Stimulated activated CD4-positive, alpha-beta T cell treated with anti-CD3 and anti-CD28 coated beads, TNF-alpha, amount 100 ng/mL, for 1 hour (primary cell): ENCODE measurements at places on chromosomes 6 and 20.

DNA sequence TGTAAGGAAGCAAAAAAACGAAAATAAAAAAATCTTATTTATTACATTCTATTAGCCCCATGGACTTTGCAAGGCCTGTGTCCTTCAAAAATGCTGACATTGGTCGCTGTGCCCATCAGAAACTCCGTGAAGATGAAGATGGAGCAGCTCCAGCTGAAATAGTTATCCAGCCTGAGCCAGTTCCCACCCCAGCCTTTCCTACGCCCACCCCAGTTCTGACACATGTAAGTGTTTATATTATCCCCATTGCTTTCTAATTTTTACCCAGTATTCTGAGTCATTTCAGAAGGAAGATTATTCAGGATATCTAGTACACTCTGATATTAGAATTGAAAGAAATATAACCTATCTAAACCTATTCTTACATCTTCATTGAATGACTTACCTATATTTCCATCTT lies 217.7 kb downstream of the ARHGAP18 start:
- no peak for DNase-seq

DNA sequence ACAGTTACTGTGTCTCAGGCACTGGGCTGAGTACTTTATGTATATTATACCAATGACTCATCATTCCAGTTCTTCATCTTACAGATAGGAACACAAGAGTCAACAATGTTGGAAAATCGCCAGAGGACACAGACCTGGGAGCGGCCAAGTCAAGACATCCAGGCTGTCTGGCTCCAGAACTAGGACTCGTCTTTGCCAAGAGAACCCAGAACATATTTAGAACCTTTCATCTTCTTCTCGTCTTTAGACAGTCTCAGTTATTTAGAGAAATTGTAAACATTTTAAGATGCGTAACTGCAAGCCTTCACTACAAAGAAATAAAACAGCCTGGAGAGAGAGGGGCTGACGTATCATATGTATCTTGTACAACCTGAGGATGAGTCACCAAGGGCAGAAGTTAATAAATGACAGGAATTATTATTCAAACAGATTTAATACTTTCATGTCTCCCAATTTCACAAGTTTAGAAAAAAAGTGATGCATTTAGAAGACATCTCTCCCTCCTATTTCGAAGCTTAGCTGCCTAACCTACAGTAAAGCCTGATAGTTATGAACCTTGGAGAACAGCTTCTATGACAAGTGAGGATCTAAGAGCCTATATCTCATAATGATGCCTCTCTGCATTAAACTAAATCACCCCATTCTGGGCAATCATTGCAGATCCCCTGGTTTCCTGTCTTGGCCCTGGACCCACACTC lies 43.4 kb downstream of the SLC22A3 start:
- DNase-seq, result no peak

- no peak for DNase-seq
Measured at GRCh38 chr6:136160250-136160649, 89.9 kb downstream of the MTFR2 start.

- no peak for DNase-seq
Measured at GRCh38 chr6:80142586-80142985, 36.1 kb downstream of the BCKDHB start.

GRCh38 chr20:44526129-44526528 lies 4.3 kb upstream of the SERINC3 start:
- no peak for DNase-seq

- DNase-seq, result no peak
Measured at GRCh38 chr20:48605364-48606171, 222.2 kb downstream of the PREX1 start.

DNA sequence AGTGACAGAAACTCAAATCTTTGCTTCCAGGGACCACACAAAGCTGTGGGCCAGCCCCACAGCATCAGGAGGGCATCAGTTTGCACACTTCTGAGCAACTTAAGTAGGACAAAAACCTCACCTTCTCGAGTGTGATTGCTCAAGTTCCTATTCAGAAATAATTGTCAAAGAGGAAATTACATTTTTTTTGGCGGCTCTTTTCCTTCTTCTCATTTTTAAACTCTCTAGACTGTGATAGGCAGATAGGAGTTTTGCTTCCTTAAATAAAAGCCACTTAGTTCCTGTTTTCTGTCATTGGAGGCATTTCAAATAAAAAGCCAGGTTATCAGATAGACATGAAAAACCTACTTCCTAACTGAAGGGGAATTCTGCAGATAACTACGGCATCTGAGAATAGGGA lies 11.2 kb upstream of the TAGAP start:
- no peak for DNase-seq

GRCh38 chr6:125868678-125869395 lies 78.1 kb downstream of the NCOA7 start:
- no peak for DNase-seq

DNA sequence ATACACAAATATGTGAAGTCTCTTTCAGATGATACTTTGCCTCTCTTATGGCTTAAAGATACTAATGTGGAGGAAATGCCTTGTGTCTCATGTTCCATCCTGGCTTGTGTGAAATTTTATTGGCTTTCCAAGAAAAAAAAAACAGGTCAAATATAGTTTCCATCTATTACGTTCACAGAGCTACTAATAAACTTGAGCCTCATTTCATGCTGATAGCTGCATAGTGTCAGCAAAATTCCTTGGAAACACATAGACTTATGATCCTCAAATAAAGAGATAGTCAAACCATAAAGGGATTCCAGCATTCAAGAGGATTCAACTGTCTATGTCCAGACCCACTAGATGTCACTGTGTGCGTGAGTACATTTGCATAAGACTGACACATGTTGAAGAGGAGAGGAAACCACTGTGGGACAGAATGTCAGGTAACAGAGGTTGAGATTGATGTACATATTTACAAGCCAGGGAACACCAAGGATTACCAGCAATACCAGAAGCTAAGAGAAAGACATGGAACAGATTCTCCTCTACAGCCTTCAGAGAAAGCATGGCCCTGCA lies 266.6 kb downstream of the COL12A1 start:
- DNase-seq, result no peak

DNA sequence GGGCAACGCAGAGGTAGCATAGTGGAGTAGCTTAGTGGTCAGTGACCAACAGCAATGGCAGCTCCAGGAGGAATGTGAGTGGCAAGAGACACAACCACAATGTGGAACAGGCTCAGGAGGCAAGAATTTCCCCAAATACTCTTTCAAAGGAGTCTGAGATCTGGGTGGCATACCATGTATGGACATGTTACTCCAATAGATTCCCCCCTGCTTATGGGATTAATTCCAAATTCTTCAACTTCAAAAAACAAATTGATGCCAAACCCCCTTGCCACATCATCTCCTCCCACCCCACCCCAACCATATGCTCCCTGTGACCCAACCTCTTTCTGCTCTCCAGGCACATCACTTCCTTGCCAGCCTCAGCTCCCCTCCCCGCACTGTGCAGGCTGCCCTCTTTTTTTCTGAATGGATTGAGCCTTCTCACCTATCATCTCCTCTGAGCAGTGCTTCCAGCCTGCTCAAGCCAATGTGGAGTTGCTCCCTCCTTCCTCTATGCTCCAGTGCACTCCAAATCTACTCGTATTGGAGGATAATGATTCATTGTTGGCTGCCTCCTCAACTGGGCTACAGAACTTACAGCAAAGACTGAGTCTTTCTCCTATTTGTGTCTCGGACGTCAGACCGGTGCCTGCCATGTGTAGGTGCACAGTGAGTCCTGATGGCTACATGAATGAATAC lies 93.0 kb upstream of the CEP85L start:
- DNase-seq, result no peak

DNA sequence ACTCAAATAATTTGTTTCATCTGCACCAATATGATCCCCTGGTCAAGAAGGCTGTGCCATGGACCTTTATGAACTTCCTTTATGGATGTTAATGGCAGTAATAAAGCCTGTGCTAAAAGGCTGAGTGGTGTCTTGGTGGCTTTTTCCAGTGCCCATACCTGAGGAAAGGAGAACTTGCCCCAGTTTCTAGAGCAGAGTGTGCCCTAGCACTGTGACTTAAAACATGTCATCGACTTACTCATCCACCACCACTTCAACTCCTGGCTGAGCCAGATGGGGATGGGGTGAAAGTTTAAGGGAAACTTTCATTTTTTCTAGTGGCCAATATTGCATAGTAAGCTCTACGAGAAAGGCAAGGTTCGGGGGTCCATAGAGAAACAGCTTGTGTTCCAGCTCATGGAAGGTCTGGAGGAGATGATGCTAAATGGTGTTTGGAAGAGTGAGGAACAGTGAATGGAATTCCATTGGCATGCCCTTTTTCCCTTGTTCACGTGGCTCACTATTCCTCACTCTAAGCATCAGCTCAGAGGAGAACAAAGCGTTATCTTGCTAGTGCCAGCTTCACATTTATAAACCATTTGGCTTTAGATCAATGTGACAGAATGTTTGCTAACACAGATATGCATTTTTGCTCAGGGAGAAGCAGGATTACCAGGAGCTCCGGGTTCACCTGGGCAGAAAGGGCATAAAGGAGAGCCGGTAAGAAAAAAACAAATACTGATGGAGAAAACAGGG lies 71.2 kb downstream of the COL19A1 start:
- no peak for DNase-seq

GRCh38 chr6:161244725-161245124 lies 29.1 kb downstream of the AGPAT4 start:
- no peak for DNase-seq

DNA sequence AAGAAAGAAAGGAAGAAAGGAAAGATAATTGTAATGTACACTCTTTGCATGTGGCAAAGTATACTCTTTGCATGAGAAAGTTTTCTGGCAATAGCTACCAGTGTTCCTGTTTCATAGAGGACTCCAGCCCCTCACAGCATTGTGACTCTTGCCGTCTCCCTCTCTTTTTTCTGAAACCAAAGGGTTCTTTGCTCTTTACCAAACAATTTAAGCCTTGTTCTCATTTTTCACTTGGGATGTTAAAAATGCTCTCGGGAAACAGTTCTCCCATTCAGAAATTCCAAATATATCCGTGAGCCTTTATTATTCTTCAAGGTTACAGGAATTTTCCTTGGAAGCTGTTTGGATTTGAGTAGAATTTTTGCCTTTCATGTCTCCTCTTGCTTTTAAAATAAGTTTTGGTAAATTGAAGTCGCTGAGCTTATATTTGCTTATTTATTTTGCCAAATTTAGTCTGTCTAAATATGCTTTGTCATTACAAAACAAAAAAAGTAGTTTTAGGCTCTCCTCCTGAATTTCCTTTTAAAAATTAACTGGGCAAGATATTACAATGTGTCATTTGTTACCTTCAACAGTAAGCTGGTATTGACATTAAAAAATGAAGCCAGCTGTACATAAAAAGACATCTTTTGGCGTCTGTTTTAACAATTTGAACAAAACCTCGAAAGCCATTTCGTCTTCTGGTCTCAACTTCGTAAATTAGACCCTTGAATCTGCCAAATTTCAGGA lies 103.8 kb upstream of the ARMC2 start:
- no peak for DNase-seq

DNA sequence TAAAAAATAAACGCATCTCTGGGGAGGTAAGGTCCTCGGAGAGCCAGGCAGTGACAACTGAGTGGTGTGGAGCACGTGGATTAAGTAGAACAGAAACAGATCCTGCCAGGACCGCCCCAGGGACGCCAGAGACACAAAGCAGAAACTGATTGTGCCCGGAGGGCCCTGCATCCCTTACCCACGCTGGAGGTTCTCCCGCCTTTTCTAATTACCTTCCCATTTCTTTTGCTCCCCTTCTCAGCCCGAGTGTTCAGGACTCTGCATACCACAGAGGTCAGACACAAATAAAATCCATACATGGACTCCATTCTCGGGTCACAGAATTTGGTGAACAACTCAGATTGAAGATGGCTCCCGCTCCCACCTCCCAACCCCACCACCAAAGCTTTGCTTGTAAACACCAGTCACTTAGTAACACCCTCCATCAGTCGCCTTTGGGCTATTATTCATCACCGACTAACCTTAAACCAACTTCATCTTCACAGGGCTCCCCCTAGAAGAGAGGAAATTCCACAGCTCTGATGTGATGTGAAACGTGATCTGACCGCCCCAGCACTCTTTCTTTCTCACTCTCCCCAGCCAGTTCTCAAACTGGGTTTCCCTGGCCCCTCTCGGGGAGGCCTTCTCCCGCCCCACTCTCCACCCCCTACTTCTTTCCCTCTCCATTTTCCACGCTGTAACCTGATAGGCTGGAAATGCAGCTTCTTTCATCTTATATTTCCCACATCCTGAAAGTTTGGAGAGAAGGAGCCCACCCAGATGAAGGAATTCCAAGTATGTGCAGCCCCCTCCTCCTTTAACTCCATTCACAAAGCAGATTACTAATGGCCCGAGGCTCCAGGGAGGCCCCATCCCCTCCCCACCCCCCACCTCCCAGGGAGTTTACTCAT lies 32.5 kb upstream of the PIM1 start:
- no peak for DNase-seq

DNA sequence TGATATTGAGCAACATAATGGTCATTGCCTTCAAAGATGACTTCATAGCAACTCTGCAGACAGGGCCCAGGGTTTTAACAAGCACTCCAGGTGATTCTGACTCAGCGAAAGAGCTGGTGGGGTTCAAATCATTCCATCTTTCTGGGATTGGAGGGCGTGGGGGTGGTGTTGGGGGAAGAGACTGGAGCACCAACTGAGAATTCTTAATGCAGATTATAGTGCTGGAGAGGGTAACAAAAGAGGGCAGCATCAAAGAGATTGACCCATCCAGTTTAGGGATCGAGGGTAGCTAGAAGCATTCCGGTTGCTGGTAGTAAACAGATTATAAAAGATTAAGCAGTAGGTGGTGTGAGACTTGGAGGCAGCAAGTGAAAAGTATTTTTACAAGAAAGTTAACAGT lies 15.9 kb downstream of the PFDN4 start:
- no peak for DNase-seq

DNA sequence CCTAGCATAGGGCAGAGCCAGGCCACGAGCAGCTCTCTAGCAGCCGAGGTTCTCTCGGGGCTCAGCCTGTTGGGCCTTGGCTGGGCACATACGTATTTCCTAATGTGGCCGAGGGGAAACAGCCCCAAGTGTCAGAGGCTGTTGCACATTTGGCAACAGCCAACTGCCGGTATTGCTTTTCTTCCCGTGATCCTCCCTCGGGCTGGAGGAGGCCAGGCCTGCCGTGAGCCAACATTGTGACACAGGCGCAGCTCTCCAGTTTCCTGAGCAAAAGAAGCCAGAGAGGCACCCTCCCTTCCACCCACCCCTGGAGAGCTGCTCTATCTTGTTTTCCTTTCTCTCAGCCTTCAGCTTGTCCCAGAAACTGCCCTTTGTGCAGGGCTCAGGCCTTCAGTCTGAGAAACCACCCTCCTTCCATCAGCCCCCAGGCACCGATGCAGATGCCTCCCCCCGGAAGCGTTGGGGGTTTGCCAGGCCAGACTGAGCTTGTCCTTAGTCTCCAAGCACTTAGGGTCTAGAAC lies 5.1 kb upstream of the BPI start:
- no peak for DNase-seq

- DNase-seq, result no peak
Measured at GRCh38 chr6:14596410-14596809, 478.8 kb downstream of the CD83 start.
